Bronchial epithelial cell (primary cell): ENCODE measurements at places on chromosomes 11 and 22. TPM values are rescaled to one million over a fixed set of nuclear protein-coding genes. Genes with fewer than 3 reads are reported as not detected.

DNA sequence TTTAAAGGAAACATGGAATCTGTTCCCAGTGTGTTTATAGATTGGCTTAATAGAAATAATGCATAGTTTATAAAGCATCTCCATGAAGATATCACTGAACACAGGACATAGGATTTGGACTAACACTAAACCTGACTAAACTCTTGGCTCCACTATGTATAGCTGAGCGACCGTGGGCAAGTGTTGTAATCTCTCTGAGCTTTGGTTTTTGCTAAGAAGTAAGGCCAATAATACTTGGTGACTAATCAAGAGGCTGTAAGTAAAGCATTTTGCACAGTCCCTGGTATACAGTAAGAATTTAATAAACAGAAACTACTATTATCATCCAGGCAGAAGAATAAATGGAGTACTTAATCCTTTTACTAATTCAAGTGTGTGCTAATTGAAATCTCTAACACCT lies 125.5 kb upstream of the MTMR2 start:
- peak; percentile 40 for DNase-seq

GRCh38 chr11:42576318-42576717 lies 735.5 kb upstream of the API5 start:
- DNase-seq = peak; percentile 39

ANO9 gene
- 7.4 and 9.2 TPM in 2 replicates for total RNA-seq

- DNase-seq = no peak
Observed at GRCh38 chr11:73425108-73425507, 48.9 kb downstream of the RELT start.

DNA sequence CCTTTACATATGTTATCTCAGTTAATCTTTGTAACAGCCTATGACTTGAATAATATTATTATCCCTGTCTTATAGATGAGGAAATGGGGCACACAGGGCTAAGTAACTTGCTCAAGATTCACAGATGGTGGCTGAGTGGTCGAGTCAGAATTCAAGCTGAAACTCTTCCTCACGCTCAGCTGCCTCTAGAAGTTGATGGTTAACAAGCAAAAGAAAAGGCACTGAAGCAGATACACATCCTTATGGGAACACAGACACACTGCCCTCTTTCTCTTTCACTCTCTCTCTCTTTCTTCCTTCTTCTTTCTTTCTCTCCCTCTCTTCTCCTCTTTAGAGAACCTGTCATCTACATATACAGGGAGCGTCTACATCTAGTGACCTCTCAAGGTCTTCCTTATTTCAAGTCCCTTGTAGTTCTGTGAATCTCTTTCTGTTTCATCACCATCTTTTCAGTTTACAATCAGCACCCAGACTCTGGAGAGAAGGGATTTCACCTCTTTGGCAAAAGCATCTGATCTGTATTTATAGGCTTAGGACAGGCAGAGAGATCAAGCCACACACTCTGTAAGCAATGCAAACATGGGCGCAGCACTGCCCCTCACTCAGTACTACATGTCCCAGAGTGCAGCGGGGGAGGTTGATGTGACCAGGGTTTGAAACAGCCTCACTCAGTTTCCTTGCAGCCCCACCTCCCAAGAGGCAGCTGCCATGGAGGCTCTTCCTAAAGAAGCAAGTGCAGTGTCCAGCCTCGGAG lies 75.7 kb downstream of the GRAMD1B start:
- DNase-seq = no peak

- peak; percentile 54 for DNase-seq
Observed at GRCh38 chr11:43853781-43854180, 26.9 kb upstream of the ALKBH3 start.

DNA sequence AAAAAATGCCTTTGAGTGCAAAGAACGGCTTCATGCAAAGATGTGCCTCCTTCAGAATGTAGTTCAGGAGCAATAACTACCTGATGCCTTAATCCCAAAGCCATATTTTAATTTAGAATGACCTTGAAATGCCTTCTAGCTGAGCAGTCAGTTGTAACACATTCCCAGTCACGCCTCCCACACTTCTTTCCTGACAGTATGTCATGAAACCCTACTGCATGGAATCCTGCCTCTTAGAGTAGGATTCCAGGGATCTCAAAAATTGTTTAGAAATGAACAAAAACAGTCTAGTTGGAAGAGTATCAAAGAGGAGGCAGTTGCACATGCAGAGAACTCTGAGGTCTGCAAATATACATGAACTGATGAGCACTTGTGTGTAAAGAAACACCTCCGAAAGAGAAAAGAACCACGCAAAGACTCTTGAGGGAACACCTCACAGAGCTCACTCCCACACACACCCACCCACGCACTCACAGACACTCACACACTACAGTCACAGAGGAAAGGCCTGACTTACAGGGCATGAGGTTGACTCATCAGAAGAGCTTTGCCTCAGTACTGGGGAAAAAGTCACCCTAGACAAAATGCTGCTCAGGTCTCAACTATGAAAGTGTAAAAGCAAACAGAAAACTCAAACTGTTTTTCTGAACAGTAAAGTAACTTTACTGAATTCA lies 77.4 kb downstream of the GGTLC2 start:
- peak; percentile 63 for DNase-seq

KRTAP5-8 gene
- total RNA-seq = not detected in 2 replicates

GRCh38 chr11:45616802-45617549 lies 48.4 kb downstream of the CHST1 start:
- DNase-seq = no peak

DNA sequence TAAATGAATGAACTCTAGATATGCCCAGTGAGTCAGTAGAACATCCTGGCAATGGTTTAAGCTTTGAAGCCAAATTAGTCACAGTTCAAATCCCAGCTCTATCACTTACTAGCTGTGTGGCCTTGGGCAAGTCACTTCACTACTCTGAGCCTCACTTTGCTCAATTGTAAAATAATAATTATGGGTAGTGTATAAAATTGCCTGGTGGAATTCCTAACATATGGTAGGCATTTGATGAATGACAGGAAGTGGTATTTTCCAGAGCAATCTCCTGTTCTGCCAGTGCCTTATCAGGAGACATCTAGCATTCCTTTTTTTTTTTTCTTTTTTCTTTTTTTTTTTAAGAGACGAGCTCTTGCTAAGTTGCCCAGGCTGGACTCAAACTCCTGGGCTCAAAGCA lies 13.0 kb downstream of the SCN4B start:
- no peak for DNase-seq
